ENCODE measurements at places on chromosomes 5 and 9. TPM values are rescaled to one million over a fixed set of nuclear protein-coding genes. Genes with fewer than 3 reads are reported as not detected.

FAT2 gene
- not detected for total RNA-seq

- DNase-seq = no peak
These were observed 152.6 kb downstream of the RGS3 start for GRCh38 chr9:113616116-113616515.

OBP2A gene
- total RNA-seq = not detected

SYK gene
- total RNA-seq = 0.02 TPM

DNA sequence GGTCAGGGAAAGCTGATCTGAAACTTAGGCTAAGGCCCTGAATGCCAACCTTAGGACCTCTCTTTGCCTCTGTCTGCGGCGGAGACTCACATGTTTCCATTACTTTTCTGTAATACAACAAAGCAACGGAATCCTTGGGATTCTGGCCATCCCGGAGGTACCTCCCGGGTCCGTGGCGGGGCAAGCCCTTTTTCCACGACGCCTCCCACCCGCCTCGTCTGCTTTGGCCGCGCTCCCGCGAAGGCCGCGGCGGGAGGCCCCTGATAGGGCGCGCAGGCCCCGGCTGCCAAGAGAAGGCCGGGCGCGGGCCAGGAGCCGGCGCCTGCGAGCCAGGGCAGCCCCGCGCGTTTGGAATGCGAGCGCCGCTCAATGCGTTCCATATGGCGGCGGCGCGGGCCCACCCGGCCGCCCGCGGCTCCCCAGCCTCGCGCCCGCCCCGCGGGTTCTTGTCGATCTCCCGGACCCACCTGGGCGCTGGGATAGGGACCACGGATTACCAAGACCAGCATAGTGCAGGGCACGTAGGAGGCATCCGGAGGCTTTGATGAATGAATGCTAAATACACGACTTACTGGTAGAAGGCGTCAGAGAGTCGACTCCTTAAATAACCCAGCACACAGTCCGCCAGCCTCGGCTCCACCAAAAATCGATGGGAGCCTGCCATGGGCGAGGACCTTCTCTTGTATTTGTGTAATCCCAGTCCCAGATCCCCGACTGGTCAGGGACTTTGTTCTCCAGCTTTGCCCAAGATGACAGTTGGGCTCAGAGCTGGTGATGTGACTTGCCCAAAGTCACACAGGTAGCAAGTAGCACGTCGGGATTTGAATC lies 17.5 kb upstream of the PHF19 start:
- DNase-seq = no peak

DNA sequence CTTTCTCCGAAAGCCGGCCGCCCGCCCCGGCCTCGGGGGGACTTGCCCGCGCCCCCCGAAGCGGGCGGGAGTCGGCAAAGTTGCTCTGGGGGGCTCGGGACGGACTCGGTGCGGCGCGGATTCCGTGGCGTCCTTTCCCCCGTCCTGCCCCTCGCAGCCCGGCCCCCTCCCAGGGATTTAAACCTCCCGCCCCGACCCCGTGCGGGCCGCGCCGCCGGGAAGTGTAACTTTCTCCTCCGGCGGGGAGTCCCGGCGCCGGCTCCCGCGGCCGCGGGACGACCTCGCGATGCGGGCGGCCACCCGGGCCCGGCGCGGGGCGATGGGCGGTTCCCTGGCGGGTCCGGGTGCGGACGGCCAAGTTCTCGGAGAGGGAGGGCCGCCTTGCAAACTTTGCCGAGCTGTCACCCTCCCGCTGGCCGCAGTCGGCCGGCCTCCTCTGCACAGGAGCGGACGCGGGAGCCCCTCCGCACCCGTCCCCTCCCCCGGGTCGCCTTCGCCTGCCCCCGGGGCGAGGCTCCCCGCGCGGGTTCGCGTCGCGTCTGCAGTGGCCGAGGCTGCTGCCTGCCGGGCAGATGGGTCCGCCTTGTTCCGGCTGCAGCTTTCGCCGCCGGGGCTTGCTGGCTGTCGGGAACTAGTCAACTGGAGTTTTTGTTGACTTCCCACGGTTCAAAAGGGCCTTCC lies 732 bp downstream of the PBX3 start:
- no peak for DNase-seq

DNA sequence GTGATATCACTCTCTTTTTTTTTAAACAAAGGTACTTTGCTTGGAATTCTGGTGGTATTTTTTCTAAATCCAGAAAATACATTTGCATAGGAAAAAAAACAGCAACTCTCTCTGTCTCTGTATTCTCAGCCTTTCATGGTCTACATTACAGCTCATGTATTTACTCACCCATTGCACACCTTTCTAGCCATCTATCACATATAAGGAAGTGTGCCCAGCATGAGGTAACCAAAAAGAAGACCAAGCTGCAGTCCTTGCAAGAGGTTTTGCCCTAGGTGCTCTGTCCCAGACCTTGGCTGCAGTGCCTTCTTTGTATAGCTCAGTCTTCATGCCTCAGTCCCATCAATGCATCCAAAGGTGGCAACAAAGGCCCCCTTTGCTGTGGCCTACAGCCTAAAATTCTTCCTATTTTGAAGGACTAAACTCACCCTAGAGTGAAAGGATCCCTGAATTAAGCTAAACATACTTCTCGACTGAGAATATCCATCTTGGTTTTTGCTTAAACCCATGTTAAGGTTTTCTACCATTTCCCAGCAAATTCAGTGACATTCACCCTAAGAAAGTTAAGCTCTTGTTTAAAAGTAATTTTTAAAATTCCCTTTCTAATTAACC lies 446.4 kb downstream of the KIF4B start:
- DNase-seq = no peak

GRCh38 chr9:93308676-93309075 lies 124.7 kb downstream of the WNK2 start:
- DNase-seq = no peak

- DNase-seq = no peak
These were observed 120.4 kb upstream of the RETREG1 start for GRCh38 chr5:16737209-16737608.

PDLIM7 gene
- total RNA-seq = 24.3 TPM

DNA sequence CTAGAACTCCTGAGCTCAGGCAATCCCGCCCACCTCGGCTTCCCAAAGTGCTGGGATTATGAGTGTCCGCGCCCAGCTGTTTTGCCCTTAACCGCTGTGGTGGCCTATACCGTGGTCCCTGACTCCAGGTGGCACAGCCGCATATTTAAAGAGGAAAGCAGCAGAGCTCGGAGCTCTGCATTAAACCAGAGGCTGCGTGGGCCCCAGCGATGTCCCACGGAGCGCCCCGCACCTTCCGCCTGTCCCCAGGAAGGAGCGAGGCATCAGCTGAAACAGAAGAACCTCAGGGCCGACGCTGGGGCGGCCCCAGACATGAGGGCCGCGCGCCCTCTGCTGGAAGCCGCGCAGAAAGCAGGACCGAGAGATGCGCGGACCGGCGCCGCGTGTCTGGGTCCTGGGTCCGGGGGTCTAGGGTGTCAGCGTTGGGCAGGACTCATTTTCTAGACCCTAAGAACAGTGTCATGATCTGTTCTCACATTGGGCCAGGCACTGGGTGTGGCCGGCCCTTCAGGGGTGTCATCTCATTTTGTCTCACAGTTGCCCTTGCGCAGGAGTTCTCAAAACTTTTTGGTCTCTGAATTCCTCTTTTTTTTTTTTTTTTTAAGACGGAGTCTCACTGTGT lies 37.7 kb downstream of the LAMC3 start:
- peak; percentile 53 for DNase-seq

PLAC8L1 gene
- total RNA-seq = not detected

FOXD4L4 gene
- 0.07 TPM for total RNA-seq

CEP120 gene
- total RNA-seq = 37.0 TPM

DNA sequence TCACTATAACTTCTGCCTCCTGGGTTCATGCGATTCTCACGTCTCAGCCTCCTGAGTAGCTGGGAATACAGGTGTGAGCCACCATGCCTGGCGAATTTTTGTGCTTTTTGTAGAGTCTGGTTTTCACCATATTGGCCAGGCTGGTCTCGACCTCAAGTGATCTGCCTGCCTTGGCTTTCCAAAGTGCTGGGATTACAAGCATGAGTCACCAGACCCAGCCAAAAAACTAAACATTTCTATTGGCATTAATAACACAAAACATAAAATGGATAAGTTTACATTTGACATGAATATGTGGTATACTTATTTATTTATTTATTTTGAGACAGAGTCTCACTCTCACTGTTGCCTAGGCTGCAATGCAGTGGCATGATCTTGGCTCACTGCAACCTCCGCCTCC lies 13.6 kb upstream of the REEP5 start:
- no peak for DNase-seq
